Ovary (tissue), 10 donors: ENCODE measurements at places on chromosomes 6 and 20.

DNA sequence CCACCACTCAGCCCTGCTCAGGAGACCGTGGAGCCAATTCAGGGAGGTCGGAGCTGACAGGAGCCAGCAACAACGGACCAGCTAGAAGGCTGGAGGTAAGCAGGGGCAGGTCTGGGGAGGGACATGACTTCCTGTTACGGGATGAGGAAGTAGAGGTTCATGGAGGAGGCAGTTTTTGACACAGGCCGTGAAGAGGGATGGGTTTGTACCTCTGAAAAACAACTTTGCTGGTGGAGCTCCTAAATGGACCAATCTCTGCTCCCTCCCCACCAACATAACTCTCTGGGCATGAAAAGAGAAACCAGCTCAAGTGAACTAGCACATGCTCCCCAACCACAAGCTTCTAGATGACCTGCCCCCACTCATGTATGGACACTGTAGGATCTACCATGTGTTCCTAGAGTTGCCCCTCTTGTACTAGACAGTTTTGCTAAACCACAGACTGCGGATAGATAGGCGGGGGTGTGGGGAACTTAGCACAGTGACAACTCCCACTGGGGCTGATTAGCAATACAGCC lies 31.4 kb downstream of the RALGAPA2 start:
- H3K4me3 ChIP-seq = no peak overlapping the region
- no peaks in the 10 kb centered on the region for H3K27me3 ChIP-seq
- H3K36me3 ChIP-seq = no peaks in the 10 kb centered on the region

DNA sequence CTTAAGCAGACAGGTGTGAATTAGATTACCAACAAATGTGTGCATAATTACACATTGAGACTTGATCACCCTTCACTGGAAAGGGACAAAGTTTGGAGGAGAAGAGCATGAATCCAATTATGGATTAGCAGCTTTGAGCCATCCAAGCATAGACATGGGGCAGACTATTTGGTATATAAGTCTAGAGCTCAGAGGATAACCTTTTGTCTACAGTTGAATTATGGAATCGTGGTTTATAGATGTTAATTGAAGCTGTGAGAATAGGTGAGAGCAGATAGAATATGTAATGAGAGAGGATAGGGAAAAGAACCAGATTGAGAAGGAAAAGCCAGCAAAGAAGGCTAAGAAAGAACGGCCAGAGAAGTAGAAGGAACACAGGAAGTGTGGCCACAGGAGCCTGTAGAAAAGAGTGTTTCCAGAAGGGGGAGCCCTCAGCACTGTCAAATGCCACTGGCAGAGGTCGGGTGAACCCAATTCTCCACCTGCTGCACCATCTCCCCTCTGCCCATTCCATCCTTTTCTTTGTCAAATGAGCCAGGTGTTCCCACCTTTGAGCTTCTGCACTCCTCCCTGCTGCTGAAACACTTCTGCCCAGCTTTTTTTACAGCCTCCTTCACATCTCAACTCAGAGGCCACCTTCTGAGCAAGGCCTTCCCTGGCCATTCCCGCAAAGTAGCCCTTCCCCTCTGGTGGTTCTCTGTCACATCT lies 7.3 kb downstream of the DNTTIP1 start:
- H3K27me3 ChIP-seq = no peaks in the 10 kb centered on the region
- no peak overlapping the region for H3K27ac ChIP-seq
- no peak overlapping the region for H3K4me3 ChIP-seq
- no peaks in the 10 kb centered on the region for H3K4me1 ChIP-seq
- peak; percentile 52 for DNase-seq
- H3K36me3 ChIP-seq = no peaks in the 10 kb centered on the region

DNA sequence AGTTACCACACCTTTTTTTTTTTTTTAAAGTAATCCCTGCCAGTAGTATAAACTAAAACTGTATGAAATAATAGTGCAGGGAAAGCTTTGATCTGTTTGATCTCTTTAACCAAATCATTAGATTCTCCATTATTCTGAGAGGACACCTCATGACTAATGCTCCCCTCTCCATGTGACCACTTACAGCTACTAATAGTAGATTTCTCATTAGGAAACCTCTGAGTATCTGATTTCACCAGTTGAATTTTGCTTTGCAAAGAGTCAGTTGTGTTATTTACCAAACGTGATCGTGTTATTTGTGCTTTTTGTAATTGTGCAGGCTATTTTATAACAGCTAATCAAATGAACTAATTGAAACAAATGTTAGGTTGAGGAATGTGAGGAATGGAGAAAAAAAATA lies 12.5 kb downstream of the CASP8AP2 start:
- no peak overlapping the region for H3K4me3 ChIP-seq
- DNase-seq = no peak
- H3K27ac ChIP-seq = no peak overlapping the region
- H3K27me3 ChIP-seq = no peaks in the 10 kb centered on the region

- peaks cover 3% of the 10 kb centered on the region for H3K4me1 ChIP-seq
- no peaks in the 10 kb centered on the region for H3K36me3 ChIP-seq
- H3K27me3 ChIP-seq = no peaks in the 10 kb centered on the region
- no peak overlapping the region for H3K4me3 ChIP-seq
Observed at GRCh38 chr6:130029163-130029562, 10.8 kb downstream of the L3MBTL3 start.

DNA sequence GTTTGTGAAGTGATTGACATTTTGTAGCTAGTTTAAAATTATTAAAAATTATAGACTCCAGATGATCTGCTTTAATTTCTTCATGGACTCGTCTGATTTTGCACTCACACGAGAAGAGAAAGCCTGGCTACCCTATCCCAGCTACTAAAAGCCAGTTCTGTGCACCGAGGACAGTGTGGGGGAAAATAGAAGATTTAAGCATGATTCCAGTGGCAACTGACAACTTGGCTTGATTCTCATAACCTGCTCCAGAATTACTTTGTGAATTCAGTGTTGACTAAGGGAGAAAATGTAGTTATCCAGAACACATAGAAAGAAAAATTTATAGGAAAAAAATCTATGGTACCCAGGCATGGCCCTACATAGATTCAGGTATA lies 88.7 kb downstream of the SNAP25 start:
- H3K27me3 ChIP-seq = no peaks in the 10 kb centered on the region
- H3K36me3 ChIP-seq = no peaks in the 10 kb centered on the region
- no peaks in the 10 kb centered on the region for H3K4me1 ChIP-seq
- H3K4me3 ChIP-seq = no peak overlapping the region
- no peak for DNase-seq

DNA sequence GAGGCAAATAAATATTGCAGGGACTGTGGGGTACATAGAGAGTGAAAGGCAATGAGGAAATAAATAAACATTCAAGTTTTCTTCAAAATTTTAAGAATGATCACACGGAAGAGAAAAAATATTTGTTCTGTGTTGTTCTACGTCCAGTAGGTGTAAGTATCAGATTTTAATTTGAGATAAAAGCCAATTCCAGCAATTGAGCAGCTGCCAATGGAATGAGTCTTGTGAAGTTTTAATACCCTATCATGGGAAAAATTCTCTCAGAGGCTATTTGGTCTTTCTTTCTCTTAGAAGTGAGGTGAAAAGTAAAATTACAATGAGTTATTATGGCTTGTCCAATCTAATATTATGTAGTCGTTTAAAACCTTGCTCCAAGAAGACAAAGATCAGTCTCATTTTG lies 195.7 kb upstream of the CITED2 start:
- no peak for DNase-seq
- H3K4me3 ChIP-seq = no peak overlapping the region
- no peaks in the 10 kb centered on the region for H3K4me1 ChIP-seq
- H3K27ac ChIP-seq = no peak overlapping the region

DNA sequence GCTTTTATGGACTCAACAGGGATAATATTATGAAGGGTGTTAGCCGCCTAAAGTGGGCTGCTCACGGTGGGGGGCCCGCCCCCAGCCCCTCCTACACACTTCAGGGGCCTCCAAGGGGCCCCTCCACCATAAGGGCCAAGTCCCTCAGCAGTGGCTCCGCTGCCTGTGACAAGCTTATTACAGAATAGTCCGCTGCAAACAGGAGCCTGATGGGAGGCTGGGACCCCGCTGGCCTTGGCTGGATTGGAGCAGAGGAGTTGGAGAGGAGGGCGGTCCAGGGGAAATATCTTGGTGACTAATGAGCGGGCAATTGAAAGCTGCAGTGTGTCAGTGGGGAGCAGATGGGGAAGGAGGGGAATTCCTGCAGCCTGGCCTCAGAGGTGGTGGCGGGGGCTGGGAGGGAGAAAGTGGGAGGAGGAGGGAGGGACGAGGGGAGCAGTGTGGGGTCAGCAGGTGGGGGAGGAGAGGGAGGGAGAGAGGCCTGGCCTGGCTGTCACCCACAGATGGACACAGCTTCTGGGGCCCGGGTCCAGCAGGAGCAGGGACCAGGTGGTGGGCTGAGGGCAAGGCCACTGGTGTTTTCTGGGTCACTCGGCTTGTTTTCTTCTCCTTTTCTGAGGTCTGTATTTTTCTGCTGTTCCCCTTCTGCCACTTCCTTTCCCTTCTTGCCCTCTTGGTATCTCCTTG lies 57.6 kb upstream of the FOXP4 start:
- H3K4me3 ChIP-seq = no peak overlapping the region
- H3K4me1 ChIP-seq = peaks cover 8% of the 10 kb centered on the region
- no peaks in the 10 kb centered on the region for H3K27me3 ChIP-seq

DNA sequence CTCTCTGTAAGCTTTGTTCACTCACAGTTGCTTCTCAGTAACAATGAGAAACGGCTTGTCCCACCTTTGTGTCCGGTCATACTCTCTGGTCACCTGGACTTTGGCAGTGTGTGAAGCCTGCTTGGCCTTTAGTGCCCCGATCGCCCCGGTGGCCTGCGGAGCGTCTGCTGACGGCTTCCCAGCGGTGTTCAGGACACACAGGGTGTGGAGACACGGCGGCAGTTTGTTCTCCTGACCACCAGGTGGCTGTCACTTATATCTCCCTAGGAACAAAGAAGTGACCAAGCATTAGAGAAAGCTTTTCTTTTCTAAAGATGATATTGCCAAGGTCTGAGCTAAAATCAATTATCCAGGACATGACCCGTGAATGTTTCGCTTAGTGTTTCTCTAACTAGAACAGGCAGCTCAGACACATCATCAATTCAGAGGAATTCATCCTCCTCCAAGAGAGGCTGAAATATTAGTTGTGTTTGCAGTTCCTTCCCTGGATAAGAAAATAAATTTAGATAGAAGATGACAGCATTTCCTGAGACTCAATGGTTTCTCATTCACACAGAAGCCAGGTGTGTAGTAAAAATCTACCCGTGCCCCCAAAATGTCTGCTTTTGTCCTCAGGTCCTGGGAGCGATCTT lies 167.4 kb upstream of the THBS2 start:
- no peak overlapping the region for H3K4me3 ChIP-seq
- no peaks in the 10 kb centered on the region for H3K4me1 ChIP-seq
- DNase-seq = no peak
- no peaks in the 10 kb centered on the region for H3K27me3 ChIP-seq
- H3K36me3 ChIP-seq = no peaks in the 10 kb centered on the region
- no peak overlapping the region for H3K27ac ChIP-seq

DNA sequence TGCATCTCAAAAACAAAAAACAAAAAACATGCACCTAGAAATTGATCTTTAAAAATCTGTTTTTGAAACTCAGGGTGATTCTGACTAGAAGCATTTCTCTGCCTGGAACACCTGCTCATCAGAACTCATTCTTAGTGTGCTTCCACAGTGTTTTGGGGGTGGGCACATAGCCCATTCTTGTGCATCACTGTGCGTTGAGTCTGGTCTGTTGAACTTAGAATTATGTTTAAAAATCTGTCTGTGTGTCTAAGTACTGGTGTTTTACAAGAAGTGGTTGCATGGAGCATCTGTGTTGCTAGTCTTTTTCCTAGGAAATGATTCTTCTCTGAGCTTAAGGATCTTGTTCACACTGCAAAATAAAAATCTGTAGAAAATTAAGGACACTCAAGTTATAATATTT lies 264.5 kb downstream of the SOX4 start:
- H3K27ac ChIP-seq = no peak overlapping the region
- no peak overlapping the region for H3K4me3 ChIP-seq
- no peaks in the 10 kb centered on the region for H3K27me3 ChIP-seq
- H3K4me1 ChIP-seq = no peaks in the 10 kb centered on the region
- no peaks in the 10 kb centered on the region for H3K36me3 ChIP-seq
- no peak for DNase-seq

DNA sequence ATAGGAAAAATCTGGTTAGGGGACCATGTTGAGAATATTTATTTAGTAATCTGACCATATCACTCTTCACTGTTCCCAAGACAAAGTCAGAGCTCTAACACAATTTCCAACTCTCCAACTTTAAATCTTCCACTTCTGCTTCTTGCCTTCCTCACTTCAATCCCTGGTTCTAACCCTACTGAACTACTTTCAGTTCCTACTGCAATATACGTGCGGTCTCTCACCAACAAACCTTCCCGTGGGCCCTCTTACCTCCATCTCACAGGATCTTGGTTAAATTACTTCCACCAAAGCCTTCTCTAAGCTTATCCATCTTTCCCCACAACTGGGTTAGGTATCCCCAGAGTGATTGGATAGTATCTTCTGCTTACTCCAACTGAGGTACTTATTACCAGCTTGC lies 8.0 kb downstream of the EIF2S2 start:
- H3K4me1 ChIP-seq = peaks cover 3% of the 10 kb centered on the region
- no peak overlapping the region for H3K4me3 ChIP-seq
- no peaks in the 10 kb centered on the region for H3K27me3 ChIP-seq
- DNase-seq = no peak
- H3K27ac ChIP-seq = no peak overlapping the region

- H3K4me1 ChIP-seq = peaks cover 7% of the 10 kb centered on the region
- H3K27ac ChIP-seq = no peak overlapping the region
- no peak overlapping the region for H3K4me3 ChIP-seq
- H3K27me3 ChIP-seq = no peaks in the 10 kb centered on the region
Observed at GRCh38 chr6:4608361-4609115, 167.7 kb upstream of the CDYL start.

- H3K4me3 ChIP-seq = no peak overlapping the region
- H3K27me3 ChIP-seq = no peaks in the 10 kb centered on the region
- H3K36me3 ChIP-seq = no peaks in the 10 kb centered on the region
- no peak overlapping the region for H3K27ac ChIP-seq
- no peak for DNase-seq
Observed at GRCh38 chr6:36809941-36810803, 29.1 kb downstream of the CPNE5 start.

DNA sequence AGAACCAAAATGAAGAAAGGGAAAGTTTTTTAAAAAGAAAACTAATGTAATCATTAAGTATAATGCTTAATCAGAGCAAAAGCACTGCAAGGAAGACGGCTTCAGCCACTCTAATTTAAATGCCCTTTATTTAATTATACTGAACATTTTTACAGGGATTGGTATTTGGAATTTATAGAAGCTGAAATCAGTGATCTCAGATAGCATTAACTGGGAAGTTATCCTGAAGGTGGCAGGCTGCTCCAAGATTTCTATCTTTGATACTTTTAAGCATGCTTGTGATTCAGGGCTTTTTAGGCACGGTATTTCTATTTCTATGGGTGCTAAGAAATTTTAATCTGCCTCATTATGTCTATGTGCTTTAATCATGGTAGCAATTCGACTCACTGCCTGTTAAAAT lies 1.3 kb upstream of the NDUFAF4 start:
- H3K4me3 ChIP-seq = no peak overlapping the region
- DNase-seq = no peak
- no peaks in the 10 kb centered on the region for H3K36me3 ChIP-seq
- H3K4me1 ChIP-seq = peaks cover 6% of the 10 kb centered on the region

- H3K4me3 ChIP-seq = no peak overlapping the region
- H3K27me3 ChIP-seq = no peaks in the 10 kb centered on the region
- no peaks in the 10 kb centered on the region for H3K36me3 ChIP-seq
- H3K4me1 ChIP-seq = peaks cover 2% of the 10 kb centered on the region
- no peak overlapping the region for H3K27ac ChIP-seq
- no peak for DNase-seq
Observed at GRCh38 chr6:46376562-46377061, 114.6 kb downstream of the RCAN2 start.
